ENCODE measurements at places on chromosomes 2 and 18.

GRCh38 chr2:27920148-27920885 lies 29.8 kb downstream of the BABAM2 start:
- DNase-seq = no peak

DNA sequence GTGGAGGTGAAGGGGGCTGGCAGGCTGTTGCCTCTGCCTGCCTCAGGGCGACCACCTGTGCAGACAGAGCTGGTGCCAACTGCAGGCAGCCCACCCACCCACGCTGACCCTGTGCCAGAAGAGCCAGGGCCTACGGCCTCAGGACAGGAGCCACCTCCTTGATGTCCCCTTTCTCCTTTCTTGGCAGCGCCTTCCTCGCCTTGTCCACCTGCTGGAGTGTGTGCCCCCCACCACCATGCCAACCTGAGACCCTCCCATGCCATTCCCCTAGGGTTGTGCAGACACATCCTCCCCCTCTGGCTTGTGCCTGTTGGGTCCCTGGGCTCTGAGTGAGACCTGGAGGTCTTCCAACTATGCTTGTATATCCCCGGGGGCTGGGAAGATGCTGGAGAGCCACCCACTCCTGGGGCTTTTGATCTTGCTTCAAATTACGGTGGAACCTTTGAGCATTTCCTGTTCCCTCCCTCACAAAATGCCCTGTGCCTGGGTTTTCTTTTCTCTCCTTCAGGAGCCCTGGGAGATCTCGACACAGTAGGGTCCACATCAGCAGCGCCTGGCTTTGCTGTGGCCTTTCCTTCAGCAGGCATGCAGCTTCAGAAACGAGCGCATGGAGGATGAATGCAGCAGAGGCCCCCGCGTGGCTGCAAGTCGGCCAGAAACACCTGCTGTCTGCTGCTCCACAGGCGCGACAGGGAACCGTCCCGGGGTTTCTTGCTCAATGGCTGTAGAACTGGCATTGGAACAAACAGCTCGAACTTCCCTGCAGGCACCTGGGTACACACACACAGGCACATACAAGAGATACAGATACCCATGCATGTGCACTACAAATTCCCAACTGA lies 65.9 kb upstream of the SH3RF3 start:
- no peak for DNase-seq

GRCh38 chr2:43563679-43564078 lies 32.2 kb downstream of the THADA start:
- no peak for DNase-seq

DNA sequence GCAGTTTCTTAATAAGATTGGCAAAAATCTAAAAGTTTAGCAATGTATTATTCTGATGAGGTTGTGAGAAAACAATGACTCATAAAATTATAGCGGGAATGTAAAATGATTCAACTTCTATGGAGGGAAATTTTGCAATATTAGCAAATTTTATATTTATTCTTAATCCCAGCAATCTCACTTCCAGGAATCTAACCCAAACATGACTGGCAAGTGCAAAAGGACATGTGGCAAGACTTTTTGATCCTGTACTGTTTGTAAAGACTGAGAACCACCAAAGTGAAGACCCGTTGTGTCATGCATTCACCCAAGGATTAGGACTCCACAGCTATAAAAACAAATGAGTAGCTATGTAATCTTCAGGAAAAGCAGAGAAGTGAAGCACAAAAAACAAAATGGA lies 234.8 kb upstream of the KYNU start:
- no peak for DNase-seq

DNA sequence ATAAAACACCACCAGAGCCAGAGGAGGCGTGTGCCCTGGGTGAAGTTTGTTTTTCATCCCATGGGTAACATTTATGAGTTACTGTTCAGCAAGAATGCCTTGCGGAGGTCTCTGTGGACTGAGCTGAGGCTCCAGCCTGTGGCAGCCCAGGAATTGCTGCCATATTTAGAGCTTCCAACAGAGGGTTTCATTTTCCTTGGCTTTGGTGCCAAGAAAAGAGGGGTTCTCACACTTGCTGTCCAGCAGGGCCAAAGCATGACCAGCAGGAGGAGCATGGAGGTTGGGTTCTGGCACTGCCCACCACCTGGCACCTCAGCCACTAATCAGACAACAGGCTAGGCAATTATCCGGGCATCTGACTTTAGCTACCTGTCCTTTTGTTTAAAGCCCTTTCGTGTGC lies 36.7 kb downstream of the EPAS1 start:
- DNase-seq = no peak
